Esophagus muscularis mucosa (tissue), 4 donors: ENCODE measurements at places on chromosomes 2 and 18.

- no peak for DNase-seq
Observed at GRCh38 chr2:107548216-107548615, 278.5 kb upstream of the RGPD4 start.

GRCh38 chr2:154289870-154290269, 408.6 kb upstream of the KCNJ3 start:
- DNase-seq: no peak

GRCh38 chr2:146874260-146874658, 970.6 kb upstream of the ACVR2A start:
- DNase-seq: no peak

GRCh38 chr2:170905864-170906263, 23.2 kb upstream of the GORASP2 start:
- DNase-seq: no peak

GRCh38 chr2:221677688-221678087, 105.6 kb upstream of the EPHA4 start:
- no peak for DNase-seq

DNA sequence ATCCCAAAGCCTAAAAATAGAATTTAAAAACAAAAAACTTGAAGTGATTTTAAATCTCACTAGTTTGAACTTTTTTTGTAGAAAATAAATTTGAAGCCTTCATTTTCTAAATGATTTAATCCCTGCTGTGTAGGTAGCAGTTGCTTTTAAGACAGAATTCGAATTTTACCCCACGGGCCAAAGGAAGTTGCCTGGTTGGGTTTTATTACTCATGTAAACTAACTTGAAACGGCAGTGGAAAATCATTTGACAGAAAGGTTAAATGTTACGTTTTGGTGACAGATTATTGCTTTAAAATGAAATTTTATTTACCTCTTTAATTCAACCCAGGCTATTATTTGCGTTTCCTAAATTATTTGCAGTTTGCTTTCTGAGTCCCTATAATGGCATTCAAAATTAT, 2.0 kb downstream of the MAPRE2 start:
- no peak for DNase-seq

DNA sequence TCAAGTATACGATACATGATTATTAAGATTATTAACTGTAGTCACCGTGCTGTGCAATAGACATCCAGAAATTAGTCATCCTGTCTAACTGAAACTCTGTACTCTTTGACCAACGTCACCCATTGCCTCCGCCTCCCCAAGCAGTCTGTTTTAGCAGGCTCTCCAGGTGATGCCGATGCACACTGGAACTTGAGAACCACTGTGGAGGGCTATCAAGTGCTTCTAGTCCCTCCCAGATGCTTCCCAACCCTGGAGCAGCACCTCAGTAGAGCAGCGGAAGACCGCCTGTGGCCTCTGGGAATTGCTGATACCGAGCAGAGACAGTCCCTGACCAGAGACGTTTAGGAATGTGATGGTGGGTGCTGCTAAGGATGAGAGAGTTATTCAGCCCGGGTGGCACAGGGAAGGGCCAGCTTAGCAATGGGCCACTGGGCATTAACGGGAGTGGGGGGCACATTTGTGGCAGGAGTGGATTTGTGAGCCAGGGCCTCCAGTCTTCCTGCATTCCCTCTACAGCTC, 50.7 kb downstream of the LIPG start:
- DNase-seq: peak; percentile 81

- no peak for DNase-seq
Observed at GRCh38 chr2:150759106-150759505, 271.6 kb upstream of the RND3 start.

DNA sequence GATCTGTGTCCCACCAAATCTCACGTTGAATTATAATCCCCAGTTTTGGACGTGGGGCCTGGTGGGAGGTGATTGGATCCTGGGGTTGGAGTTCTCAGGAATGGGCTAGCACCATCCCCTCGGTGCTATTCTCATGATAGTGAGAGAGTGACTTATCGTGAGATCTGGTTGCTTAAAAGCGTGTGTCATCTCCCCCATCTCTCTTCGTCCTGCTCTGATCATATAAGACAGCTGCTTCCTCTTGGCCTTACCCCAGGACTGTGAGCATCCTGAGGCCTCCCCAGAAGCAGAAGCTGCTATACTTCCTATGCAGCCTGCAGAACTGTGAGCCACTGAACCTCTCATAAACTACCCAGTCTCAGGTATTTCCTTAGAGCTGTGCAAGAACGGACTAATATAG, 163.7 kb upstream of the NDUFV2 start:
- no peak for DNase-seq

DNA sequence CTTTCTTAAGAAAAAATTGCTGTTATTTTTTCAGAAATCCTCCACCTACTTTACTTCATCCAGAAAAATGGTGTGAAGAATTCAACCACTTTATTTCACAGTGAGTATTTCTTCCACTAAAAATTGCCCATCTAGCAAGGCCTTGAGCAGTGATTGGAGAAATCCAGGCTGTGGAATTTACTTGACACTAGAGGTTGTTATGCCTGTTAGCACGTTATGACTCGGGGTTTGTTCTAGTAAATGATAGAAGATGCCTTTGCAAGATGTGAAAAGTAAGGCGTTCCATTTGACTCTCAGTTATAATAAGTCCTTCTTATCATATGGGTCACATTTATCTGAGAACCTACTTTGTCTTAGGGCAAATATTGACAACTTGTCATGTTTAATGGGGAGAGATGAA, 157.4 kb downstream of the MYO3B start:
- no peak for DNase-seq

DNA sequence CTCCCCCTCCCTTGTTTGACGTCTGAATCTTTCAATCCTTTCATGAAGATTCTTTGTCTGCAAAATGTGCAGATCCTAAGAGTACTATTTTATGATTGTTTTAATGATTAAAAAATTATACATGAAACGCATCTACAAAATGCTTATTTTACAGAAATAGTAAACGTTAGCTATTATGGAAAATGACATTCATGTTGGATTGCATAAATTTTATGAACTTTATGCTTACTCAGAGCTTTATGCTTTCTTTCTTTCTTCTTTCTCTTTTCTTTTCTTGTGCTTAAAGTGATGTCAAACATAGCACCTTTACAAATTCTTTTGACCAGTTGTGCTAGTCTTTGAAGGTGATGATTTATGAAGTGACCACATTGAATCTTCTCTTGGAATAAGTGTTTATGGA, 805.4 kb downstream of the ADCYAP1 start:
- DNase-seq: no peak

GRCh38 chr18:489244-490023, 11.1 kb downstream of the COLEC12 start:
- DNase-seq: no peak

- DNase-seq: no peak
Observed at GRCh38 chr2:12507295-12507694, 209.4 kb upstream of the TRIB2 start.

GRCh38 chr2:74703373-74703772, 49.3 kb downstream of the SEMA4F start:
- peak; percentile 62 for DNase-seq

GRCh38 chr2:167939514-167940345, 307.7 kb downstream of the STK39 start:
- no peak for DNase-seq

DNA sequence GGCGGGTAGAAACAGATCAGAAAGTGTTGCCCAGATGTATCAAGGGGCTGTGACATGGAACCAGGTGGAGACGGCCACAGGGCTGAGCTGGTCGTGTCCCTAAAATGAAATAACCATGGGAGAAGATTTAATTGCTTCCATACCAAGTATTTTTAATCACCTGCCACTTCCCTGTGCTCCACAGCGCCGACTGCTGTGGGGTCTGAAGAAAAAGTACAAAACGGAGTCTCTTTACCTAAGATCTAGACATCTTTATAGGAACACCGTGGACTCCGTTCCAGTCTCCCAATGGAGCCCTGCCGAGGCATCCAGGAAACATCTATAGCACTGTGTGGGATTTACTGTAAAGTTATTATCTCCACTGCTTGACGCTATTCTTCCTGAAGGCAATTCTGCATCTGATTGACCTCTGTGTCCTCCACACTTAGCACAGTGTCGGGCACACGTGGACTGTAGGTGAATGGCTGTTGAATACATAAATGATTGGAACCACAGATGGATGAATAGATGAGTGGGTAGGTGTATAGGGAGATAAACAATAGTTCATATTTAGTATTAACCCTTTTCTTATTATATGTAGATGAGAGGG, 21.6 kb upstream of the GYPC start:
- peak; percentile 90 for DNase-seq

- no peak for DNase-seq
Observed at GRCh38 chr2:23900541-23901322, 26.2 kb downstream of the ATAD2B start.

DNA sequence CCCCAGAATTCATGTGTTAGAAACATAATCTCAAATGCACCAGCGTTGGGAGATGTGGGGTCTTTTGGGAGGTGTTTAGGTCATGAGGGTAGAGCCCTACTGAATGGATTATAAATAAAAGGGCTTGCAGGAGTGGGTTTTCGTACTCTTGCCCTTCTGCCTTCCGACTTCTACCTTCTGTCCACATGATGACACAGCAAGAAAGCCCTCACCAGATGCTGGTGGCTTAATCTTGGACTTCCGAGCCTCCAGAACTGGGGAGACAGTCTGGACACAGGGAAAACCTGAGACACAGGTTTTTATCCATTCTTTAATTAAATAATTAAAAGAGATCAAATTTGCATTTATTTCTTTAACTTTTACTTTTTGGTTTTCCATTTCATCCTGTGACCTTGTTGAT, 87.8 kb downstream of the DIS3L2 start:
- no peak for DNase-seq

DNA sequence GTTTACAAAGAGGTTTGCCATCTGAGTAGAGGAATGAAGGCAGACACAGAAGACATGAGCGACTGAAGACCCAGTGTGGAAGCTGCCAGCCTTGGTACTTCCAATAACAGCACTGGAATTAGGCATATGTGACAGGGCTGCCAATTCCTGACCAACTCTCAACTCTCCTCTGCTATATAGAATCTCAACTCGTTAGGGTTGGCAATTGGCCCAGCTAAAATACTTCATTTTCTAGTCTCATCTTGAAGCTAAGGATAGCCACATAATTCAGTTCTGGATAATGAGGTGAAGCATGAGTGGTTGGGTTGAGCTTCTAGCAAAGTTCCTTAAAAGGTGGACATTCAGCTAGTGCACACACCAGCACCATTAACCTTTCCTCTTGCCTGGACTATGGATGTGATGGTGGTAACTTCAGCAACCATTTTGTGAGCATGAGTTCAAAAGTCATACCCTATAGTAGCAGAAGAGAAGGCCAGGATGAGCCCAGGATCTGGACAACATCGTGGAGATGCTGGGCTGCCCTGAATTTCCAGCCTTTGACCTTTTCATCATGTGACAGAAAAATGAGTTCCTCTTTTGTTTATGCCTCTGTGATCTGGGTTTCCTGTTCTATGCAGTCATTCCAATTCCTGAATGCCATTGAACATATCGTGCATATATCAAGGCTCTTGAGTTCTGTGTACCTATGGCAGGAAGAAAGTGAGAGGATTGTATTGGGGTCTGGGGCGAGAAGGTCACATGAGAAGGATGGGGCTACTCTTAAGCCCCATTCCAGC, 68.1 kb upstream of the HAAO start:
- no peak for DNase-seq

- no peak for DNase-seq
Observed at GRCh38 chr2:25311865-25312575, 29.7 kb downstream of the DNMT3A start.

GRCh38 chr18:23673725-23674124, 11.0 kb upstream of the ANKRD29 start:
- DNase-seq: no peak

DNA sequence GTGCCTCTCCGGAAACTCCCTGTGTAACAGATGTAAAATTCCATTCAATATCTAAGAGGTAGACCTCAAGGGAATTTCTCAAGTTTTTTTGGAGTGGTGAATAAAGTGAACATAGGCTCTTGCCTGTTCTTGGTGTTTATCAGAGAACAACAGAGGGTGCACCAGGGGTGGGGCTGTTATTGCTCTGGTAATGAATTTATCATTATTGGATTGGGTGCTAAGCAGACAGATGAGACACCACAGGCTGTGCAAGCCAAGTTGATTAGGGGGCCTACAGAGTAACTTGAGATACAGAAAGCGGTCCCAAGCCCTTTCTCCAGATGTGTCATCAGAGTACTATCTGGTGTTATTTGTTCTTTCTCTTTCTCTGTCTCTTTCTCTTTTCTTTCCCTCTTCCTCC, 286.3 kb downstream of the OSR1 start:
- DNase-seq: peak; percentile 85

- no peak for DNase-seq
Observed at GRCh38 chr18:52615321-52615720, 275.3 kb downstream of the DCC start.

- no peak for DNase-seq
Observed at GRCh38 chr2:199220920-199221319, 236.8 kb downstream of the SATB2 start.

DNA sequence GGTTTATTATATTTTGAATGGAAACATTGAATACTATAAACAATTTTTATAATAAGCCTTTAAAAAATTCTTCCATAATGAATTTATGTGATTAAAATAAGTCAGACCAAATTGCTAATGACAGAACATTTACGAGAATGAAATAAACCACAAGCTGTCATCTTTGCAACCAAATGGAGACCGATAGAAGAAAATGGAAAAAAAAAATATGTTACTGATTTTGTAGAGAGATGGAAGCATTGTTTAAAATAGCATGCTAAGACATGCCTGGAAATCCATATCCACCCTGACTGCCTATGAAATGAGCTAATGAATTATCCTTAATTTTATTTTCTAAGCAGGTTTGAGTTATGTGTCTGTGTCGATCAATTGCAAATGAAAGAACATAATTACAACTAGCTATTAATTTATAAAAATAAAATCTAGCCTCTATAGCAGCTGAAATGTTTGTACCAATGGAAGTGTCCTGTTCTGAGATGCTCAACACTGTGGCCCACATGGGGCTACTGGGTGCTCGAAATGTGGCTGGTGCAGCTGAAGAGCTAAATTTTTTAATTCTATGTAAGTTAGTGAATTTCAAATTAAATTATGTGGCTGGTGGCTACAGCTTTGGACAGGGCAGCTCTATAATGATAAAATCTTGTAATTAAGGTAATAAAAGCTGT, 832.8 kb downstream of the RNF144A start:
- no peak for DNase-seq

DNA sequence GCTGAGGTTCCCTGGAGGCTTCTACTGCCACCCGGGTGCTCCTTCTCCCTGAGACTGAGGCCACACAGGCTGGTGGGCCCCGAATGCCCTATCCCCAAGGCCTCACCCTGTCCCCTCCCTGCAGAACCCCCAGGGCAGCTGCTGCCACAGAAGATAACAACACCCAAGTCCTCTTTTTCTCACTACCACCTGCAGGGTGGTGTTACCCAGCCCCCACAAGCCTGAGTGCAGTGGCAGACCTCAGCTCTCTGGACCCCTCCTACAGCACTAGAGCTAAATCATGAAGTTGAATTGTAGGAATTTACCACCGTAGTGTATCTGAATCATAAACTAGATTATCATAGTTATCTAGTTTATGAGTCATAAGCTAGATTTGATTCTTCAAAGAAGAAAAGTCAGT, 7.3 kb upstream of the CENPA start:
- no peak for DNase-seq

- DNase-seq: no peak
Observed at GRCh38 chr18:36950960-36951359, 122.0 kb downstream of the KIAA1328 start.
